Temporal lobe (tissue), 4 donors: ENCODE measurements at places on chromosomes 6 and 20. TPM values are rescaled to one million over a fixed set of nuclear protein-coding genes. Genes with fewer than 3 reads are reported as not detected.

The CD93 gene
- 11.3 TPM for total RNA-seq

The TP53TG5 gene
- not detected for total RNA-seq

The SIRPD gene
- total RNA-seq = not detected

The SLC17A3 gene
- not detected for total RNA-seq

The TSBP1 gene
- total RNA-seq = not detected

The SYNE1 gene
- 156 TPM for total RNA-seq

The ZGPAT gene
- 7.6 TPM for total RNA-seq

The PRICKLE4 gene
- total RNA-seq = 0.49 TPM

The SLC26A8 gene
- total RNA-seq = 3.2 TPM

The PRR18 gene
- 0.25 TPM for total RNA-seq

The HUS1B gene
- 0.74 TPM for total RNA-seq
